Natural killer cell (primary cell): ENCODE measurements at places on chromosomes 5 and 9. TPM values are rescaled to one million over a fixed set of nuclear protein-coding genes. Genes with fewer than 3 reads are reported as not detected.
A peak's percentile ranks its signal among the peaks of the same experiment; 100 is the strongest.

DNA sequence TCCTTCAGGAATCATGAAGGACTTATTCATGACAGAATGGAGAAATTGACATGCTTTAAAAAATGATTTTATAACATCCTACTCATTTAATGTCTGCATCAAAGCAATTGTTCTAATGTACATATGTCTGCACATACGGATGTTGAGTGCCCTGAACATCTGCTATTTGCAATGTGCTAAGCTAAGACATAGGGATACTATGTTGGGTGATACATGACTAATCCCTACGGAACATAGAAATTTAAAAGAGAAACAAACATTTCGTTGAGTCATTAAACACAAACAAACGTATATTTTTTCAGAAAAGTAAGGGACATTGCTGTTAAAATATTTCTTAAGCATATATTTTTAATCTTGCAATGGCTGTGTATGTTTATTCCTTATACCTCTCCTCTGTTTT, 686.5 kb upstream of the ADAMTS16 start:
- no peak overlapping the region for H3K4me3 ChIP-seq
- no peaks in the 10 kb centered on the region for H3K36me3 ChIP-seq
- H3K27me3 ChIP-seq, result no peaks in the 10 kb centered on the region
- DNase-seq, result no peak

GRCh38 chr9:86308687-86309086, 26.3 kb upstream of the ISCA1 start:
- no peaks in the 10 kb centered on the region for H3K27me3 ChIP-seq
- H3K36me3 ChIP-seq, result peaks cover 83% of the 10 kb centered on the region

GRCh38 chr5:80474929-80475328, 13.0 kb upstream of the FAM151B start:
- H3K4me3 ChIP-seq, result no peak overlapping the region
- H3K27me3 ChIP-seq, result no peaks in the 10 kb centered on the region
- H3K4me1 ChIP-seq, result no peaks in the 10 kb centered on the region
- H3K27ac ChIP-seq, result no peak overlapping the region
- DNase-seq, result no peak
- H3K36me3 ChIP-seq, result peaks cover 40% of the 10 kb centered on the region

The SEMA4D gene
- total RNA-seq, result 448 TPM

DNA sequence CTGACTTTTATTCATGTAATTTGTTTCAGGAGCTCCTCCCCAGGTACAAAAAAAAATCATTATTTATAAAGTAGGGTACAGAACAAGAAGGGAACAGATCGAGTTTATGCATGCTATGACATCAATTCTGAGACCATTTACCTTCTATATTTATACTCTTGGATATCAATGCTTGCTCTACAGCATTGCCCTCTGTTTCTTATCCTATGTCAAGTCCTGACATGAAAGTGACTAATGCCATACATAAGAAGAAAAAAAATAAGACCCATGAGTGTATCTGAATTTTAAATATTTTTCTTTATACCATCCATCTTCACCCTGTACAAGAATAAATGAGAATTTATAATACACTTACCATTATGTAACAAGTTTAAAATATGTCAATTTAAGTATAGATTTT, 2016.3 kb upstream of the CDH9 start:
- no peaks in the 10 kb centered on the region for H3K4me1 ChIP-seq
- H3K4me3 ChIP-seq, result no peak overlapping the region
- no peaks in the 10 kb centered on the region for H3K36me3 ChIP-seq

DNA sequence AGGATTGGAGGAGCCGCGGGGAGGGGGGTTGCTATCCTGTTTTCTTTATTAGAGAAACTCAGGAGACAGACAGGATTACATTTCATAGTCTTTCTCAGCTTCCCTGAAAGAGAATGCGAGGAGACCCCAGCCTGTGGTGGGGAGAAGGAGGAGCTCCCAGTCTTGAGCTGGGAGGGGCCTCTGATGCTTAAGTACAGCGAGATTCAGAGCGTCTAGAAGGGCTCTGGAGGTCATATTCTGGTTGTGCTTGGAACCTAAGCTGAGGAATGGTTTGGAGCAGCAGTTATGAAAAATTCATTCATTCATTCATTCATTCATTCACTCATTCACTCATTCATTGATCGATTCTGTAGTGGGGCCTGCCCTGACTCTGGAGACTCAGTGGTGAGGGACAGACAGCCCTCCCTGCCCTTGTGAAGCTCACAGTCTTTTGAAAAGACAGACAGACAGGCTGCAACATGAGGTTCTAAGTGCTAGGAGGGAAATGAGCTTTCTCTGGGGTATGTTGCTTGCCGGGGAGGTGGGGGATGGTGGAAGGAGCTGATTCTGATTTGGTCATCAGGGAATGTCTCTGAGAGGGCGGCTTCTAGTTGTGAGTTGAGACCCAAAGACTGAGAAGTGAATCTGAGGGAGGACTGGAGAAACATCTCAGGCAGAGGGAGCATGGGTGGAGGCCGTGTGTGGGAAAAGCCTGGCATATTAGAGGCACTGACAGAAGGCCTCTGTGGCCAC, 2.5 kb upstream of the SPRY4 start:
- peaks cover 33% of the 10 kb centered on the region for H3K27me3 ChIP-seq
- H3K4me3 ChIP-seq, result no peak overlapping the region
- DNase-seq, result no peak
- H3K27ac ChIP-seq, result no peak overlapping the region
- H3K36me3 ChIP-seq, result no peaks in the 10 kb centered on the region
- peaks cover 32% of the 10 kb centered on the region for H3K4me1 ChIP-seq

GRCh38 chr9:99403371-99403770, 181.3 kb downstream of the SEC61B start:
- H3K27ac ChIP-seq, result no peak overlapping the region
- no peaks in the 10 kb centered on the region for H3K36me3 ChIP-seq
- H3K27me3 ChIP-seq, result no peaks in the 10 kb centered on the region

DNA sequence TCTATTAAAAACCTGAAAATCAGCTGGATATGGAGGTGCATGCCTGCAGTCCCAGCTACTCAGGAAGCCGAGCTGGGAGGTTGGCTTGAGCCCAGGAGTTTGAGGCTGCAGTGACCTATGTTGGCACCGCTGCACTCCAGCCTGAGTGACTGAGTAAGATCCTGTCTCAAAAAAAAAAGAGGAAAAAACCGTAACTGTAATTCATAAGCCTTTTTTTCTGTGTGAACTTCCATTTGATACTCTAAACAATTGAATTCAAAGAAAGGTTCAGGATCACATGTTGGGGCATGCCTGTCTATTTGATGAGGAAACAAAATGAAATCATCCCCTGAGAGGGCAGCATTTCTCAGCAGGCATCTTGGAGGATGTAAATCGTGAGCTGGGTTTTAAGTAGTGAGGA, 38.8 kb downstream of the ITGA2 start:
- H3K36me3 ChIP-seq, result no peaks in the 10 kb centered on the region
- H3K4me1 ChIP-seq, result no peaks in the 10 kb centered on the region
- H3K27me3 ChIP-seq, result no peaks in the 10 kb centered on the region
- H3K27ac ChIP-seq, result no peak overlapping the region

GRCh38 chr5:169705322-169705721, 68.2 kb downstream of the DOCK2 start:
- no peaks in the 10 kb centered on the region for H3K4me1 ChIP-seq
- H3K4me3 ChIP-seq, result no peak overlapping the region
- H3K27ac ChIP-seq, result no peak overlapping the region
- peaks cover 90% of the 10 kb centered on the region for H3K36me3 ChIP-seq
- no peak for DNase-seq

DNA sequence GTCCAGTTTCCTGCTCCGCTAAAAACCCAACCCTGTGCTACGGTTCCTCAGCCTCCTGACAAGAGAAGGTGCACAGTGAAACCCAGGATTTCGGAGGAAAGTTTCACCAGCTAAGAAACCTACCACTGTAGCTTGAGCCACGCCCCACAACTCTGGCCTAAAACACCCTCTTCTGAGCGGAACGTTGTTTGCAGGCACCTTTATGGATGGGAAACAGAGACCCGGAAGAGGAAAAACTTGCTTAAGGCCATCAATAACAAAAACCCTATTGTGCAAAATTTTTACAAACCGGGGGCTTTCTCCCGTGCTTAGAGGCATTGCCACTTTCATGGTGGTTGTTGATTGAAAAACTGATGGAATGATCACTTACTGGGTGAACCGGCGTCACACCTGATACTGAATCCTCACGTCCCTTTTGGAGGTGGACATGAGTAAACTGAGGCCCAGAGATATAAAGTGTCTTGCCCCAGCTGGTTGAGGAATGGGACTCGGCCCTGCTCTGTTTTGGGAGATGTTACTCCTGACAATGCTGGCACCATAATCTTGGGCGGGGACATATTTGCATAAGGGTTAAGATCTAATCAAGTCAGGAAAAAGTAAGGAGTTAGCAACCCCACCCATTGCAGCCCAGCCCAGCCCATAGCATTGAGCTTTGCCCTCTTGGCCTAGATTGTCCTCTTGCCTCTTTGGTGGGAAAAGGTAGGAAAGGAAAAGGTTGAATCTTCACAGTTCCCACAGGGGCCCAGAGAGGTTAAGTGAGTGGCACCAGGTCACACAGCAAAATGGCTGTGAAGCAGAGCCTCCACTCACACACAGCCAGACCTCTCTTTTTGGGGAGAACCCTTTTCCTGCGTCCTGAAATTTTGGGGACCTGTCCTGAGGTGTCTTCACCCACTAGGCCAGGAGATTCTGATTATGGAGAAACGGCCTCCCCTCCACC, 23.2 kb upstream of the PTGS1 start:
- no peak overlapping the region for H3K27ac ChIP-seq
- DNase-seq, result peak; percentile 33
- peaks cover 5% of the 10 kb centered on the region for H3K27me3 ChIP-seq
- H3K36me3 ChIP-seq, result no peaks in the 10 kb centered on the region
- peak overlapping the region; percentile 15 for H3K4me3 ChIP-seq

DNA sequence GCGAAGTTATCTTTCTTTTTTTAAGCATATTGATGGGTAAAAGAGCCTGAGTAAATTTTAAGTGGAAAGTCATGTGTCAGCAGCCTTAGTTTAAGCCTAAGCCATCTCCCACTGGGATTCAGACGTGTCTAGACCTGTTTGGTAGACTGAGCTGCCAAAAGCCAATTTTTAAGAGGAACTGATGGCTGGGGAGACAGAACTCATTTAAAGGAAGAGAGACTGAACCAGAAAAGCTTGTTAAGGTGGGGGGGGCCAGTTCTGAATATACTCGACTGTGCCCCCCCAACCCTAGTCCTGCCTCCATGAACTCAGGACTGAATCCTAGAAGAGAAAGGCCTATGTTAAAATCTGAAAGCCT, 58.3 kb upstream of the PLPP1 start:
- DNase-seq, result no peak
- H3K27me3 ChIP-seq, result no peaks in the 10 kb centered on the region
- peaks cover 3% of the 10 kb centered on the region for H3K4me1 ChIP-seq
- H3K36me3 ChIP-seq, result no peaks in the 10 kb centered on the region

DNA sequence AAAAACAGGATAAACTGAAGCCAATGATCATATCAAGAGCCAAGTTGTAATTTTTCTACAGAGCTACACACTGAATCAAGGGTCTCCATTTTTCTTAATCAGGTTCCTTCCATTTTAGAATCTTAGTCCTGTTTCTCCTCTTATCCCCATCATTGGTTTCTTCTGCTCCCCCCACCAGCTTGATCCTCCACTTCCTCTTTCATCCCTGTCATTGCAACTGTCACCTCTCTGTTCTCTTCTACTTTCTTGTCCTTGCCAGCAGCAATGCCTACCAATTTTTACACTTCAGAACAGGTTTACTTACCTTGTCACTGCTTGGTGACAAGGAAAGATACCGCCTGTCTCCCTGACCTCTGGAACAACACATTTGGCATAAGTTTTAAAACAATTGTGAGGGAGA, 97.3 kb downstream of the CFAP90 start:
- H3K4me1 ChIP-seq, result no peaks in the 10 kb centered on the region
- DNase-seq, result no peak
- H3K4me3 ChIP-seq, result no peak overlapping the region
- H3K27me3 ChIP-seq, result no peaks in the 10 kb centered on the region
- no peaks in the 10 kb centered on the region for H3K36me3 ChIP-seq

- H3K27ac ChIP-seq, result no peak overlapping the region
- peaks cover 5% of the 10 kb centered on the region for H3K4me1 ChIP-seq
- no peaks in the 10 kb centered on the region for H3K27me3 ChIP-seq
- no peak overlapping the region for H3K4me3 ChIP-seq
These were observed 11.5 kb downstream of the SMIM3 start for GRCh38 chr5:150789943-150790611.

DNA sequence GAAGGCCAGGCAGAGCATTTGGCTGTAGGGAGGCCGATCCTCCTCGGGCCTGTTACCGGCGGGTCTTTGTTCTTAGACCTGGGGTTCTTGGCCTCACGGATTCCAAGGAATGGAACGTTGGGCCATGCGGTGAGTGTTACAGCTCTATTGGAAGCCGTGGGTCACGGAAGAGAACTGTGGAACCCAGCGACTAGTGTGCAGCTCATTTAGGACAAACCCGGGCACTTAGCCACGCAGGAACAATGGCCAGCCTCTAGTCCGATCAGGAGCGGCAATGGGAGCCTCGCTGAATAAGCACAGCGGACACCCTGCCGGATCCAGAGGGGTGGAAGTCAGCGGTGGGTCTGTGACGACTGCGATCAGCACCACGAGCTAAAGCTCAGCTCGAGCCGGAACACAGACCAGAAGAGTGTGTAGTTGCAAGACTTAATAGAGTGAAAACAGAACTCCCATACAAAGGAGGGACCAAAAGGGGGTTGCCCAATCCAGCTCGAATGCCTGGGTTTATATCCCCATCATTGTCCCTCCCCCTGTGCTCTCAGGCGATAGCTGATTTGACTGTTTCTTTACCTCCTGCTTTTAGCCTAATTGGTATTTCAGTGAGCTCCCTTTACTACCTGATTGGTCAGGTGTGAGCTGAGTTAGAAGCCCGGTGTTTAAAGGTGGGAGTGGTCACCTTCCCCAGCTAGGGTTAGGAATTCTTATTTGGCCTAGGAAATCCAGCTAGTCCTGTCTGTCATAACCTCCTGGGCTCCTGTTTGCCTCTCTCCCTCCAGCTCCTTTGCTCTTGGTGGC, 53.7 kb upstream of the RPL26L1 start:
- H3K27ac ChIP-seq, result no peak overlapping the region
- H3K27me3 ChIP-seq, result no peaks in the 10 kb centered on the region
- H3K4me1 ChIP-seq, result peaks cover 7% of the 10 kb centered on the region
- H3K36me3 ChIP-seq, result peaks cover 15% of the 10 kb centered on the region

GRCh38 chr5:14628346-14628745, 36.2 kb upstream of the OTULIN start:
- no peaks in the 10 kb centered on the region for H3K36me3 ChIP-seq
- no peak overlapping the region for H3K4me3 ChIP-seq
- no peaks in the 10 kb centered on the region for H3K4me1 ChIP-seq
- DNase-seq, result no peak
- H3K27me3 ChIP-seq, result no peaks in the 10 kb centered on the region
- no peak overlapping the region for H3K27ac ChIP-seq

DNA sequence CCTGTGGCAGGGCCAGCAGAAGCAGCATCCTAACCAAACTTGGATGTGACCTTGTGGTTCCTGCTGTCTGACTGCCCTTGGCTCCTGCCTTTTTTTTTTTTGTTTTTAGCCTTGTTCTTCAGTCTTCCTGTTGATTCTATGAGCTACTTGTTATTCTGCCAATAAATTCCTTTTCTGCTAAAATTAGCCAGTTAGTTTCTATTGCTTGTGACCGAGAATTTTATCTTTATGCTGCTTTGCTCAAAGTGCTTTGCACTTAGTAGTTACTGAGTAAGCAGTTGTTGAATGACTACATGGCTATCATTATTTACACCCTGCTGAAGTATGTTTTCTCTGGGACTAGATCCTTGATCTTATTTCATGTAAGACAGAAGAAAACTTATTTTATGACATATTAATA, 20.8 kb upstream of the ATG10 start:
- H3K36me3 ChIP-seq, result no peaks in the 10 kb centered on the region
- no peak overlapping the region for H3K4me3 ChIP-seq
- no peaks in the 10 kb centered on the region for H3K4me1 ChIP-seq
- H3K27me3 ChIP-seq, result no peaks in the 10 kb centered on the region

- H3K27ac ChIP-seq, result no peak overlapping the region
- H3K27me3 ChIP-seq, result no peaks in the 10 kb centered on the region
- H3K4me3 ChIP-seq, result no peak overlapping the region
- H3K36me3 ChIP-seq, result peaks cover 11% of the 10 kb centered on the region
- no peak for DNase-seq
- peaks cover 9% of the 10 kb centered on the region for H3K4me1 ChIP-seq
These were observed 1.5 kb upstream of the MRPS30 start for GRCh38 chr5:44807269-44807668.

The FGD3 gene
- 204 TPM for total RNA-seq
